ENCODE measurements at places on chromosomes 1 and 21.
A peak's percentile ranks its signal among the peaks of the same experiment; 100 is the strongest.

DNA sequence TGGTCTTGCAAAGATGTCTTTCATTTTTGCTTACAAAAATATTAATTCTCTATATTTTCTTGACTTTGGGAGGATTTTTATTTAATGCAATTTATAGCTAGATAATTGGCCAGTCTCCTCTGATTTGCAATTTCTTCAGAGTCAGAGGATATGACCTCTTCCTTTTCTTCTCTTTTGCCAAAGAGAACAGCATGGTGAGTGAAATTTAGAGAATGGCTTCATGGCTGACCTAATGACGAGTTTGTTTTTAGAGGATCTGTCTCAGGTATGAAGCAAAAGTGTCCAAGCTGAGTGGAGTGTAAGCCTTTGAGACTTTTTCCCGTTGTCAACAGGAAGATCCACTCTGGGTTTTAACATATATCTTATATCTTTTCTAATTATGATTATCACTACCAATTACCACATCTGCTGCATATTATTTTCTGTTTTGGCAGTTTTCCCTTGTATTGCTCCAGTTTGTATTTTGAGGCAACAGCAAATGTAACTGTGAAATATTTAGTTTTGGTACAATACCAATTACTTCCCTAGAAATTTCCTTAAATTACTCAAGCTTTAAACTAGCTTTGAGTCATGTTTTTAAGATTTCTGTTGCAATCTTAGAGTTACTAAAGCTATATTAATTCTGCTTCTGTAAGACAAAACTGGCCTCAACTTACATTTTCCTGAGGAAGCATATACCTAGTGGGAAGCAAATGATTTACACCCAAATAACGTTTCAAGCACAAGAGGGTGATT is 332.8 kb upstream of the ZRANB2 start:
- no peak for DNase-seq

DNA sequence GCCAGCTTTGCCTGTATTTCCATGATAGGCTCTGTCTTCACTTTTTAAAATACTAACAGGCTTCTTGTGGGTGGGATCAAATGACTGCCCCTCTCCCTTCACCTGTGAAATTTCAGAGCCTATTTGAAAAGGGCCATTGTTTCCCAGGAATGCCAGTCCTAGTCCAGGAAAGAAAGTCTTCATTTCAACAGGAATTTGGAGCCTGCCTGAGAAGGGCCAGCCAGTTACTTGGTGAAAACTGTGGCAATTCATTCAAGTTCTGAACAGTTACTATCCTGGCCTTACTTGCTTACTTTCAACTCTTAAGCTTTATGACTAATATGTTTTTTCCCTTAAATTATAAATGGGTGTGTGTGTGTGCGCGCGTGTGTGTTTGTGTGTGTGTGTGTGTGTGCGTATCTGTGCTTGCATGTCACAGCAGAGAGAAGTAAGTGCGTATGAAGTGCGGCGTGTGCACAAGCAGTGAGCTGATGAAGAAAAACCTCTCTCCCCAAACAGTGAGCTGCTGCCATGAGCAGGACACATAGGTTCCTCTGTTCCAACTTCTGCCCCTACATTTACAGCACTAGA is 67.5 kb upstream of the RNPC3 start:
- no peak for DNase-seq

- DNase-seq, result peak; percentile 66
These were observed 59.8 kb downstream of the IL12RB2 start for GRCh38 chr1:67367370-67368045.

DNA sequence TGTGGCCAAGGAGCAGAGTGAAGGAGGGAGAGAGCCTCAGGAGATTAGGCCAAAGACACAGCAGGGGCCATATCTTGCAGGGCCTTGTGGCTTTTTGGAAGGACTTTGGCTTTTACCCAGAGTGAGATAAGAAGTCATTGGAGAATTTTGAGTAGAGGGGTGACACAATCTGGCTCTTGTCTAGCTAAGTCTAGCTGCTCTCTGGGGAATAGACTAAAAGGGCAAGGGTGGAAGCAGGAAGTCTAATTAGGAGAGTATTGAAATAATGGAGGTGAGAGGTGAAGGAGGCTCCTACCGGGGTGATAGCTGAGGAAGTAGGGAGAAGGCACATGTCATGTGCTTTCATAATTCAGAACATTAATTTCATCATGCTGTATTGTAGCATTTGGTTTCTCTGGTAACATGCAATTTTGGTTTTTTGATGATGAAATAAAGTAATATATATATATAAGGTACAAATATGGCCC is 34.3 kb upstream of the KCNA3 start:
- peak; percentile 21 for DNase-seq

DNA sequence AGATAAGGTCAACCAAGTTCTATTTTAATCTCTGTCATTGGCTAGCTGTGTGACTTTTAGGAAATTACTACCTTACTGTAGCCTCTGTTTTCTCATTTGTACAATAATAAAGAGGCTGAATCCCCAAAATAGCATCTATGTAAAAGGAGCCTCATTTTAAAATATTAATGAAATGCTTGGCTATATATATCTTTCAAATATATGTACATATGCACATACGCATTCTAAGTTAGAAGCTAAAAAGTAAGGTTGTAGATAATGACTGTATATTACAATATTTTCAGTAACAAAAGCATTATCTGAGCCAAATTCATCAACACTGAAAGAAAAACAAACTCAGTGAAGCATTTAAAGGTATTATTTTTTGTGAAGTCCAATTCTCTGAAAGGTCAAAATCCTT is 44.6 kb downstream of the TYW3 start:
- no peak for DNase-seq

GRCh38 chr1:243609698-243610097 is 240.3 kb downstream of the AKT3 start:
- no peak for DNase-seq

- DNase-seq, result no peak
These were observed 23.2 kb upstream of the SPATA6 start for GRCh38 chr1:48495166-48495565.

- DNase-seq, result no peak
These were observed 674.6 kb downstream of the PTPRC start for GRCh38 chr1:199313444-199313843.

DNA sequence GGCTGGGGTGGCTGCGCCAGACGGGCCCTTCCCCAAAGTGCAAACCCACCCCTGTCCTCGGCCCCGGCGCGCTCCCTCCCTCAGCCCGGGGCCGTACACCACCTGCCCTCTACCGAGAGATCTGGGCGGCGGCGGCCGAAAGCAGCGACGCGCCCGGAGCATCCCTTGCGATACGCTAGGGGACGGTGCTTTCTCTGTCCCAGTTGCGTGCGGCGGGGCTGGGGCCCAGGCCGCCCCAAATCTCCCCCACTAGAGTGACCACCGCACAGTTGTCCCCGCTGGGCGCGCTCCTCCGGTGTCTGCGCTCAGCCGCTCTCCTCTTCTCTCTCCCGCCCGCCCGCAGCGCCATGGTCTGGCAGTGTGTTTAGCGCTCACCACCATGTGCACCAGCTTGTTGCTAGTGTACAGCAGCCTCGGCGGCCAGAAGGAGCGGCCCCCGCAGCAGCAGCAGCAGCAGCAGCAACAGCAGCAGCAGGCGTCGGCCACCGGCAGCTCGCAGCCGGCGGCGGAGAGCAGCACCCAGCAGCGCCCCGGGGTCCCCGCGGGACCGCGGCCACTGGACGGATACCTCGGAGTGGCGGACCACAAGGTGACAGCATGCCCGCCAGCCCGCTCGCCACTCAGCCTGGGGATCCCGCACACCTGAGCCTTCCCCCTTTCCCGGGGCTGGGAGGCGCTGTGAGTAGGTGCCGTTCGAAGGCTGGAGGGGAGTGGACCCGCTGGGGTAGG is 1.0 kb downstream of the ST6GALNAC5 start:
- DNase-seq, result peak; percentile 11

GRCh38 chr1:153261281-153262069 is 2.0 kb downstream of the LORICRIN start:
- peak; percentile 15 for DNase-seq

- no peak for DNase-seq
These were observed 30.1 kb upstream of the CSF3R start for GRCh38 chr1:36512842-36513241.

- no peak for DNase-seq
These were observed 191.7 kb downstream of the SLC45A1 start for GRCh38 chr1:8509579-8509978.

DNA sequence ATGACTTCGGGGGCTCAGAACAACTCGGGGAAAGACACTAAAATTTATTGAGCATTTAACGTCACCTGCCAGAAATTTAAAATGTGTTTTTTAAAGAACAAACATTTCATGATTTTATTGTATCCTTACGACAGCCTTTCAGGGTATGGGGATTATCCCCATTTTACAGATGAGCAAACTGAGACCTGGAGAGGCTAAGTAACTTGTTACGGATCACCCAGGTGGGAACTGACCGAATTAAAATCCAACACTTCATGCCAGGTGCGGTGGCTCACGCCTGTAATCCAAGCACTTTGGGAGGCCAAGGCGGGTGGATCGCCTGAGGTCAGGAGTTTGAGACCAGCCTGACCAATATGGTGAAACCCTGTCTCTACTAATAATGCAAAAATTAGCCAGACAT is 50.9 kb downstream of the DISC1 start:
- DNase-seq, result no peak

GRCh38 chr1:152168535-152168868 is 9.5 kb upstream of the RPTN start:
- DNase-seq, result no peak

GRCh38 chr1:180636138-180636537 is 4.3 kb downstream of the XPR1 start:
- peak; percentile 56 for DNase-seq

DNA sequence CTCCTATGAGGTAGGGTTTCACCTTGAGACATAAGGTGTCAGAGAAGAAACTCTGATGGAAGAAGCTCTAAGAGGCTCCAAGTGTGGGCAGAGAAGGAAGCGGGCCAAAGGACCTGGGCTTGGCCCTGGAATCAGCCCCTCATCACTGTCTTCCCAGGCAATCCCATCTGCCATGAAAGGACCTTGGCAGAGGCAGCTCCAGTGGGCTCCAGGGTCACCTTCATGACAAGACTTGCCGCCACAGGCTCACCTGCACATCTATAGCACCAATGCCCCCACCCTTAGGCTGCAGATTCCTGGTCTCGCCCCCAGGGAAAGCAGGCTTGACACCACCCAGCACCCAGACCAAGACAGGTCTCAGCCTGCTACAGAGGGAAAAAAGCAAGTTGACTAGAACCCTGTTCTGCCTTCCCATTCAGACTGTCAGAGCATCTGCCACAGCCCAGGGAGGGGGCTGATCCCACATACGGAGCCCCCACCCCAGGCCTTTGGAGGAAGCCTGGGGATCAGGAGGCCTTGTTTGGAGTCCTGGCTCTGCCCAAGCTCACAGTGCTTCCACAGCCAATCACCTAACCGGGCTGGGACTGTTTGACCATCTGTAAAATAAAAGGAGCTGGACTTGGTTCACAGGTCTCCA is 490 bp upstream of the FAM110D start:
- no peak for DNase-seq

- no peak for DNase-seq
These were observed 2.2 kb downstream of the BCAN start for GRCh38 chr1:156644146-156644545.

DNA sequence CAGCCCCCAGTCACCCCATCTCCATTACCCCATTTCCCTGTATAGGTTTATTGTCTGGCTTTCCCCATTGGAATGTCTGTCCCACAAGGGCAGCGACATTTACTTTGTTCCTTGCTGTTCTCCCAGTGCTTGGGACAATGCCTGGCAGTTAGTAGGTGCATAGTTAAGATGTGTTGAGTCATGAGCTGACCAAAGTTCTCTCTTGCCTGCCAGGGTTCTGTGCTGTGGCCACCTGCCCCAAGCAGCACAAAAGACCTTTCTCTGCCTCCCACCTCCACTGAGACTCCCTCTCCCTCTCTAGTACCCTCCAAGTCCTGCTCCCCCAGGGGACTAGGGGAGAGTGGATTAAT is 40.0 kb downstream of the TMCO4 start:
- DNase-seq, result no peak

- DNase-seq, result peak; percentile 73
These were observed 3.6 kb downstream of the SKI start for GRCh38 chr1:2231532-2232254.

DNA sequence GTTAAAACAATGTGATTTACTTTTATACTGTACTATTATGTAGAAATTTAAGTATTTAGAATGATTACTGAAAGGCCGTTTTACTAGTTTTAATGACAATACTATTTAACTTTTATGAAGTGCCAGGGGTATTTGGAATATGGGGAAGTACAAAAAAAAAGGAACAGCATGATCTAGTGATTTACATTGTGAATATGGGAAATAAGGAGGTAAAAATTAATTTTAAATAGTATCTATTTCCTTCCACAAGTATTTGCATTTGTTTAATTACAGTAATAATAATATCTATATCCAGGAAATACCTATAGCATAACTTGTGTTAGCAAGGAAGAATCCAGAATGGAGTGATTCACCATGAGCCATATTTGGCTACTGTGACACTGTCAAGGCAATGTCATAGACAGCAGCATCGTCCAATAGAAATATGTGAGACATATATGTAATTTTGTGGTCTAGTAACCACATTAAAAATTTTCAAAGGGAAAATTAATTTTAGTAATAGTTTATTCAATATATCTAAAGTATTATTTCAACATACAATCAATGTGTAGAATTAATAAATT is 22.0 kb downstream of the CNST start:
- no peak for DNase-seq

GRCh38 chr1:46021046-46021996 is 111.1 kb downstream of the PIK3R3 start:
- no peak for DNase-seq

DNA sequence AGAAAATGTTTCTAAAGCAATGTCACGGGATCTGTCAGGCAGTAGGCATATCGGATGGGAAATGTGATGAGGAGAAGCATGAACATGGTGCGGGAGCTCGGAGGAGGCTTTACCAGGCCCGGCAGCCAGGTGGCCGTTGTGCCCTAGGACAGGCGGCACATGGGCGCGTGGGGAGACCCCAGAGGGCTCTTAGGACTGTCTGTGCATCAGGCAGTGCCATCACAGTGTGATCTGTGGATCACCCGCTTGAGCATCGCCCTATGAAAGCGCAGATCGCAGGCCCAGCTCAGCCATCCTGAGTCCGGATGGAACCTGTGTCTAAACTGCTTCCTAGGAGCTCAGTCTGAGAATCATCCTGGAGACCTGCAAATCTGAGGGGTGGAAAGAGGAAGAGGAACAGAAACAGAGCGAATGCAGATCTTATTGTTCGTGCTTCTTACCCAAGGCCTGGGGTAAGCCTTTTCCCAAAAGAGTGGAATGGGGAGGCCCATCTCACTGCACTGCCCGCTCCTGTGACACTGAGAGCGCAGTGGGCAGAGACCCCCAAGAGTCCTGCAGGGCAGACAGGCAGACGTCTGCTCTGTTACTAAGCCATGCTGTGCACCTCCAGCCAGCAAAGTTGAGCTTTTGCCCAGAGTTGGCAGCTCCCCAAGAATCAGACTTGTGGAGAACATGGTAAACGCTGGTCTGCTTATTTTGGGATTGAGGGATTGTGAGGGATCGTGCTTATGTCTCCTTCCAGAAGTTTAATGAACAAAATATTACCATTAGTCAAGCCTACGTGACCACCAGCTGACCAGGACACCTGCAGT is 251.0 kb downstream of the RHOU start:
- DNase-seq, result no peak

DNA sequence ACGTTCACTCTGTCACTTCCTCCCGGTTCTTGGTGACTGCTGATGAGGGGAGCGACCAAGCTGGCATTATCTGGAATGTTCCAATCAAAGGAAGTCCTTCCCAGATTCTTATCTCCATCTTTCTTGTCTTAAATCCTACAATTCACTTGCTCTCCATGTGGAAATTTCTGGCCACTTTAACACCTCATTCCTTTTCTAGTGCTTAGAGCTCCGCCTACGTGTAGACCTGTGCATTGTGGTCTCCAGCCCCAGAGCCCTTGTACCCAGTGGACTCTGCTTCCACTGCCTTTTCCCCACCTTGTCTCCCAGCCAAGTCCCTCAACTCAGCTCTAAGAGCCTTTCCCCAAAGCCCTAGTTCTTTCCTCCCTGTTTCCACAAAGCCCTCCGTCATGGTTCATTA is 12.2 kb upstream of the KLHDC7A start:
- DNase-seq, result no peak

Data from hematopoietic multipotent progenitor cell treated with erythropoietin and hydrocortisone succinate and interleukin-3 and kit ligand, for 6 days (in vitro differentiated cells).